Retinal pigment epithelial cell (primary cell): ENCODE measurements at places on chromosomes 16 and 17.

DNA sequence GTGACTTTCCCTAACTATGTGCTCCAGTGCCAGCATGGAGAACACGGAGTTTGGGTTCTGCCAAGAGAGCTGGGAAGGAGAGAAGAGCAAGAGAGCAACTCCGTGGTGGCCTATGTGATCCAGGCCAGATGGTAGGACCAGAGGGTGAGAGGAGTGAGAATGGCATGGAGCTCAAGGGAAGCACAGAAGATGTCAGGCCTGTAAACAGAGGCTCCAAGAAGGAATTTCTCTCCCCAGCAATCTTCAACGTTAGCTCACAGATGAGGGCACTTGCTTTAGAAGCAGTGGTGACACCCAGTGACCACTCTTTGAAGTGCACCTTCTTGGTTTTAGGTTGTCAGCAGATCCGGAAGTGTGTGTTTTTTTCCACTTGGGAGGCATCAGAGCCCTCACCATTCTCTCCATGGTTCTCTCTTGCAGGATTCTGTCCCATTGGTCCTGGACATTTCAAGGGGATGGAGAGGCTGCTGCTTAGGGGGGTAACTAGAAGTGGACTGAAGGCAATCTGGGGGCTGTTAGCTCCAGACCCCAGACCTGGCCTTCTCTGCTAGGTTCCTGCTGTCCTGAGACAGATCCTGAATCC, 18.1 kb upstream of the TMEM98 start:
- peak; percentile 62 for DNase-seq

- no peak for DNase-seq
Measured at GRCh38 chr16:84015399-84015798, 27.2 kb downstream of the SLC38A8 start.

DNA sequence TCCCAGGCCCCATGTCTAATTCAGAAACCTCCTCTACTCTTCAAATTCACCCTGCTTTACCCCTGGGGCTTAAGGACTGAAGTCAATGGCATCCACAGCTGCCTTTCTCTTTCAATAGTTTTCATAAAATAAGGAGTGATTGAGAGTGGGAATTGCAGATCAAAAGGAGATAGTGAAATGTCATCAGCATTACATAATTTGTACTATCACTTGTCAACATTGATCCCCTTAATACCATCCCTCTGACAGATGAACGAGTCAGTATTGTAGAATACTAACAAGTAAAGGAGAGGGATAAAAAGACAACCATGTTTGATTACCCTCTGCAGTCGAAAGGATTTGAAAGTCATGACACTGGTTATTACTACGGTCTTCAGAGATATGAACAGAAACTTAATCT, 212.4 kb downstream of the TMEM114 start:
- DNase-seq, result no peak

- DNase-seq, result no peak
Measured at GRCh38 chr16:1526608-1527555, 6.6 kb upstream of the TMEM204 start.

DNA sequence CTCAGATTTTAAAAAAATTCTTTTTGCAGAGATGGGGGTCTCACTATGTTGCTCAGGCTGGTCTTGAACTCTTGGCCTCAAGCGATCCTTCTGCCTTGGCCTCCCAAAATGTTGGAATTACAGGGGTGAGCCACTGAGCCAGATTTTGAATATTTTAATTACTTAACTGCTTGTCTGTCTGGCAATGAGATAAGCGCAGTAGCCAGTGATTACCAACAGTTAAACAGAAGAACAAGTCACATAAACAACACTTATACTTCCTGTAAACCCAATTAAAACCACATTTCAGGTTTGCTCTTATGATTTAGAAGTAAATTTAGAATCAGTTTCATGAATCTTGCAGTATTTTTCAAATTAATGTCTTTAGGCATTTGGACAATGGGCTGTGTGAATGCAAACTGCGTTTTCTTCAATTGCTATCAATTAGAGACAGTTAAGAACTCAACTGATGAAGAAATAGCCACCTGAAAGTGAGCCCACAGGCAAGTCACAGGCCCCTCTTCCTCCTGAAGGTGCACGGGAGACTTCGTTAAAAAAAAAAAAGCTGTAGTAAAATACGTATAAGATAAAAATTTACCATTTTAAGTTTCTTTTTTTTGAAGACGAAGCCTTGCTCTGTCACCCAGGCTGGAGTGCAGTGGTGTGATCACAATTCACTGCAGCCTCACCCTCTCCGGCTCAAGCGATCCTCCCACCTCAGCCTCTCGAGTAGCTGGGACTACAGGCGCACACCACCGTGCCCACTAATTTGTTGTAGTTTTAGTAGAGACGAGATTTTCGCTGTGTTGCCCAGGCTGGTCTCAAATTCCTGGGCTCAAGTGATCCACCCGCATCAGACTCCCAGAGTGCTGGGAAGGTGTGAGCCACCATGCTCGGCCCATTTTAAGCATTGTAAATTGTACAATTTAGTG, 73.0 kb downstream of the PITPNC1 start:
- no peak for DNase-seq

- peak; percentile 70 for DNase-seq
Measured at GRCh38 chr17:1787301-1787902, 25.5 kb downstream of the SERPINF1 start.

DNA sequence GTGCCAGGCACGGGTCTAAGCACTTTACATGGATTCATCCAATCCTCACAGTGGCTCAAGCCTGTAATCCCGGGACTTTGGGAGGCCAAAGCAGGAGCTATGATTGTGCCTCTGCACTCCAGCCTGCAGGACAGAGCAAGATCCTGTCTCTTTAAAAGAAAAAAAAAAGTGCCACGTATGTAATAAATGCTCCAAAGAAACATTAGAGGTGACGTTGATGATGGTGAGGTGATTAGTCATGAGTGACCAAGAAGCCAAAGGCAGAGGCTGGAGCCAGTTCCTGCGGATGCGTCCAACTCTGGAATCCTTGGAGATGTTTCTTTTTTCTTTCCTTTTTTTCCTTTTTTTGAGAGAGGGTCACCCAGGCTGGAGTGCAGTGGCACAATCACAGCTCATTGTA, 59.4 kb upstream of the SIAH1 start:
- peak; percentile 66 for DNase-seq

- no peak for DNase-seq
Measured at GRCh38 chr17:80526116-80526910, 18.3 kb upstream of the RPTOR start.

- DNase-seq, result no peak
Measured at GRCh38 chr16:83960521-83961249, 7.4 kb upstream of the NECAB2 start.

DNA sequence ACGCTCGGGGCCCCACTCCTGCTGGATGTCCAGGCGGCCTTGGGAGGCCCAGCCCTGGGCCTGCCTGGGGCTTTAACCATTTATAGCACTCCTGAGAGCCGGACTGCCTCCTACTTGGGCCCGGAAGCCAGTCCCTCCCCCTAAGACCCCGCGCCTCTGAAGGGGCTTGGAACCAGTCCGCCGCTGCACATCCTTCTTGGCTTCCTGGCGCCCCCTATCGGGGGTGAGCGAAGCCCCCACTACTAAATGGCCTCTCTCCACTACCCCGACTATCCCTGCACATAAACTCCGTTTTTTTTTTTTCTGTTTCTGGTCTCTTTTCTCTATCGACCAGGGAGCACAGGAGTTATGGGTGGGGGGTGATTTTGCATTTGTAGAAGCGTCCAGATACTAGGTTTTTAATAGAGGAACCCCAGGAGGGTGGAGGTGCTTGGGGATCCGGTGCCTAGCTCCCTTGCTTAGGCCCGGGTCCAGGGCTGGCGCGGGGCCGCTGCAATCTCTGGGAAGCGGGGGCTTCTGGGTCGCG, 633 bp upstream of the NOL3 start:
- DNase-seq, result no peak

DNA sequence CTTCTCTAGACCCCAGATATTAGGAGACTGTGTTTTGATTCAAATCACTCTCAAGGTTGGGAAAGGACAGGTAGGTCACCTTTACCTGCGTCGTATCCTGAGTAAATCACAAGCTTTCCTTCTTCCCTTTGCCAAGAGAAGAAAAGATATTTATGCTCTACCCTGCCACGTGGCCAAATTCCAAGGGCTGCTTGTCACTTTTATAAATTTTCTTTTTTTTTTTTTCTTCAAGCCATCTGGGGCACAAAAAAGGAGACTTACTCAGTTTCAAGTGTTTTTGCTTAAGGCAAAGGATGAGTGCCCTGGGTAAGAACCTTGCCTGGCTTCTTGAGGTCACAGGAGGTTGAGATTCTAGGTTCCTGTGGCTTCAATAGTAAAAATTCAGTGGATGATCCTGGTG, 285.1 kb downstream of the TMEM114 start:
- DNase-seq, result no peak

DNA sequence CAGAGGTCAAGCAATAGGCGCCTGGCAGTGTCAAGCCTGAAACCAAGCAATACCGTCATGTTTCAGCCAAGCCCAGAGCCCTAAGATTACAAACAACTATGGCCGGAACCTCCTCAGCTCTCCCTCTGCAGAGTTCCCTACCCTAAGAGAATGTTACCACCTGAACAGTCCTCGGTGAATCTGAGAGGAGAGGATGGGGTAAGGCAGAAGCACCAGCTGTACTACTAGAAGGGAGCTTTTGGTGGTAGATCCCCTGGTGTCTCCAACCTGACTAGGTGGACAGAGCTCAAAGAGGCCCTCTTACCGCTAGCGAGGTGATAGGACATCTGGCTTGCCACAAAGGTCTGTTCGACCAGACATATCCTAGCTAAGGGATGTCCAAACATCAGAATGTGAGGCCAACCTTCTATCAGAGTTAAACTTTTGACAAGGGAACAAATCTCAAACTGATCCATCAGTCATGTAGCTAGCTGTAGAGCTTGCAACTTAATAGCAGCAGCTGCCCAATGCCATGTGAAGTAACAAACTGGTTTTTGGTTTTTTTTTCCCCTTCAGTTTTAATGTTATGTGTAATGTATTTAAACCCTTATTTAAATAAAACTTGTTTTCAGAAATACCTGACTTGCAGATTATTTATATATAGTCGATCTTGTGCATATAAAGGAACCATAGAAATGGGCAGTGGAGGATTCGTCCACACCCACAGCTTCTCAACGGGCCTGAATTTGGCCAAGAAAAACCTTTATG, 2.5 kb downstream of the EIF1 start:
- DNase-seq, result no peak

- no peak for DNase-seq
Measured at GRCh38 chr16:86199871-86200695, 301.1 kb downstream of the IRF8 start.

DNA sequence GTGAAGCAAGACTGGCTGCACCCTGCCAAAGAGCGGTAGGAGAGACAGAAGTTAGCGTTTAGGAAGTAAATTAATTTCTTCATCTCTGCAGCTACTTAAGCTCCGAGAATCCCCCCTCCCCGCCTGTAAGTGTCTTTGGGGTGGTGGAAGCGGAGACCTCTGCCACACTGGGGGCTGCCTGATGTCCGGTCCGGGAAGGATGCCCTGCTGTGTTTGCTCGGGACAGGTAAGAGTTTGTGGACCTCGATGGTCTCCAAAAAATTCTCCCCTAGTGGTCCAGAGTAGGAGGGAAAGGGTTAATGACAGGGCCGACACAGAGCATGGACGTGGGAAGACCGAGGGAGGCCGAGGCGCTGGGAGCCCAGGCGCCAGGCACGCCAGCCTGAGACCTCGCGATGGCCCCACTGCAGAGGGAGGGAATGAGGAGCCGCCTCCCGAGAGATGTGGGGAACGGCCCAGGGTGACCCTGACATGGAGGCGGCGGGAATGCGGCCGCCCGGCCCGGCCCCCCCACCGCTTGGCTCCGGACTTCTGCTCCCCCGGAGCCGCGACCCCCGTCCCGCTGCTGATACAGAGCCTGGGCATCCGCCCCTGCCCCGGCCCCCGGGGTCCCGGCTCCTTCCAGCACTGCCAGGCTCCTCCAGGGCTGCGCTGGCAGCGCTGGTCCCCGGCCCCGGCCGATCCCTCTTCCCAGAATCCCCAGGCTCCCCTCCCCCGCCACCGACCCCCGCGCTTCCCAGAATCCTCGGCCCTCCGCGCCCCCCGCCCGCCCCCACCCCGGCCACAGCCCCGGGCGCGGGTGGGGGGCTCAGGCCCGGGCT, 680 bp downstream of the ZNF629 start:
- no peak for DNase-seq

DNA sequence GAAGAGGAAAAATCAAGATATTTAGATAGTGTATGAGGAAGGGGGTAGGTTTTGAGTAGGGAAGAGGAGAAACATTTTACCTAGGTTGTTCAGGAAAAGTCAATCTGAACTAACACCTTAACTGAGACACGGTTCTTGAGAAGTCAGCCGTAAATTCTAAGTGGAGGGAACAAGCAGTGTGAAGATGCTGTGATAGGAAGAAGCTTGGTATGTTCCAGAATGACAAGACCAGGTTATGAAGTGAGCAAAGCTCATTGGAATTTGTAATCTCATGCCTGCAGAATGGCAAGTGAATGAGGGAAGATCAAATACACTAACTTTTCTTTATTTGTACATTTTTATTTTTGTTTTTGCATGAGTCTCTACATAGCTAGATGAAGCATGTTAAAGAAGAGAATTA, 307.6 kb downstream of the ZFHX3 start:
- DNase-seq, result no peak

- DNase-seq, result no peak
Measured at GRCh38 chr17:81398176-81398831, 3.0 kb downstream of the BAHCC1 start.

DNA sequence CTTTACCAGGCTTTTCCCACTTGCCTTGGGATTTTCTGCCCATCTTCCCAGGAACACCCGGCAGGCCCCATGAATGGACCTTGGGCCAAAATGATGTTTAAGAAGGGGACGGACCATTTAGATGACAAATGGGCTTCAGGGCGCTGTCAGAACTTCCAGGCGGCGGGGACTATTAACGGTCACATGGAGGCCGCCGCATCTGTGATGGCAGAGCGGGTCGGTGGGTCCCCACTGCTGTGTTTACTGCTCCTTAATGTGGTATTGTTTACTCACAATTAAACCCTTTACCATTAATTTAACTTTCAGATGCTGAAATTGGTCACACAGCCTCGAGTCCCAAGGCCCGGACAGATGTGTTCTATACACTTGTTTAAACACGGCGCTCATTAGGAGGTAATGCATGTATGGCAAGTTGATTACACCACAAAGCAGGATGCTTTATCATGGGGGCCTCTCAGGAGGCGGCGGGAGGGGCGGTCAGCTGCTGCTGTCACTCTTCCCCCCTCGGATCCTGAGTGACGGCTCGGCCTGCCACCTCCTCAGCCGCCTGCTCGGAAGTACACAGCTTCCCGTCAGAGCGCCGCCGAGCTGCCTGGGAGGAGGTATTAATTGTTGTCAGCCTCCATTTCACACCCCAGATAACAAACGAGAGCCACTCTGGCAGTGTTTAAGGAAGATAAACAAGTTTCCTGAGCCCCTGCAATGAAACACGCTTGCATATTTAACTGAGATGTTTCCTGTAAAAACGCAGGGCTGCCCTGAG, 83.9 kb upstream of the IRX3 start:
- DNase-seq, result no peak

GRCh38 chr17:16448490-16448889, 33.1 kb downstream of the TRPV2 start:
- DNase-seq, result no peak

DNA sequence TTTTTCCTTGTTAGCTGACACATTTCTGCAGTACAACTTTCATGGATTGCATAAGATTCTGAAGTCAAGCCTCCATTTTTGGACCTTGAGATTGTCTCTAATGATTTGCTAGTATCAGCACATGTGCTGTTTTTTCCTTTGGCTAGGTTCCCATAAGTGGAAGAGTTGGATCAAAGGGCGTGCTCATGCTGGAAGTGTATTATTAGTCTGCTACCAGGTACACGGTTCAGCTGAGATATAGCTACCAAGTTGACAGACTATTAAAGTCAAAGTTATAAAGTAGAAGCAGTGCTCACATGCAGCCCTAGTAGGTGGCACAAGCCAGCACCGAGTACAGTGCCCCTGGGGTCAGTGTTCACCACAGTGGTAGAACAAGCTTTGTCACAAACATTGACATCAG, 3.2 kb downstream of the FAHD1 start:
- no peak for DNase-seq
